ENCODE measurements at places on chromosomes 13 and 19.
A peak's percentile ranks its signal among the peaks of the same experiment; 100 is the strongest.

DNA sequence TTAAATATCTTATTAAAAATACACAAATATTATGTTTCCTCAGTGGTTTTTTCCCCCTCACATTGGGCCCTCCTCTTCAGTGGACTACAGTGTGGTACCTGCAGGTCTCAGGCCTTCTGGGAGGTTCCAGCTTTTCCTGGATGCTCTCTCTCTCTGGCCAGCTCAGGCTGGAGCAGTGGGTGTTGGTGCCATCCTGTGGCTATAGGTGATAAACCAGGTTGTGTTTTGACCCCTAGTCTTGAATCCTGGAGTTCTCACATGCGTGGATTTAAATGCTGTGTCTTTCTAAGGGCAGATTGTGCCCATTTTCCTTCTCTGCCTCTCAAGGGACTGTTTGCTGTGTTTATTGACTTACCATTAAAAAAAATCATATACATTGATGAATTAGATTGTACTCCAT is 41.2 kb upstream of the ZNF527 start:
- no peak for DNase-seq

GRCh38 chr13:113542751-113543424 is 41.7 kb upstream of the TFDP1 start:
- DNase-seq: no peak

GRCh38 chr19:5026706-5027273 is 57.9 kb downstream of the KDM4B start:
- no peak for DNase-seq

- DNase-seq: no peak
Observed at GRCh38 chr19:1510442-1510806, 2.4 kb downstream of the ADAMTSL5 start.

GRCh38 chr13:104422668-104423067 is 1356.5 kb upstream of the SLC10A2 start:
- no peak for DNase-seq

- no peak for DNase-seq
Observed at GRCh38 chr19:11577451-11578257, at the start of gene ACP5. Gene ACP5, minus strand, starts transcription at chr19:11577645. Its CDS starts 328 bp downstream, at chr19:11577317.

DNA sequence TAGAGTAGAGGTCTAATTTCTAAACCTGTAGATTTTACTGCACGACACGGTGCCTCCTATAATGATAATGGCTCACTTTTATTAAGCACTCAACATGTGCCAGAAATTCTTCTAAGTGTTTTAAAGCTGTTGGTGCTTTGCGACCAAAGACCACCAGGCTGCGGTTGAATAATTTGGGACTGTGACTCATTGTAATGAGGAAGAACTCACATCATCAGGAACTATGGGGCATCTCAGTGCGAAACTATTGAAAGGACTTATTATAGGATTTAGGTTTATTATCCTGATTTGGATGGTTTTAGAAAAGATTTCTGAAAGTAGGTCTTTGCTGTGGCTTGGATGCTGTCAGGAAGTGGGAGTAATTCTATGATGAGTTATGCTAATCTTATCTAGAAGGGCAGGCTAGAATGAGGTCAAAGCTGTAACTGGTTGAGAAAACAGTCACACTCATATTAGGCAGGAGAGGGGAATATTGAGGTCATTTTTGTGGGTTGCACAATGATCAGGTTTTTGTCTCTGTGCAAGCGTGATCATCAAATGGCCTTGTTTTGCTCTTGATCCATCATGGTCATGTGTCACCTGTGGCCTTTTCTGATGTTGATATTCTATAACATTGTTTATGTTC is 266.8 kb downstream of the PCDH20 start:
- no peak for DNase-seq

DNA sequence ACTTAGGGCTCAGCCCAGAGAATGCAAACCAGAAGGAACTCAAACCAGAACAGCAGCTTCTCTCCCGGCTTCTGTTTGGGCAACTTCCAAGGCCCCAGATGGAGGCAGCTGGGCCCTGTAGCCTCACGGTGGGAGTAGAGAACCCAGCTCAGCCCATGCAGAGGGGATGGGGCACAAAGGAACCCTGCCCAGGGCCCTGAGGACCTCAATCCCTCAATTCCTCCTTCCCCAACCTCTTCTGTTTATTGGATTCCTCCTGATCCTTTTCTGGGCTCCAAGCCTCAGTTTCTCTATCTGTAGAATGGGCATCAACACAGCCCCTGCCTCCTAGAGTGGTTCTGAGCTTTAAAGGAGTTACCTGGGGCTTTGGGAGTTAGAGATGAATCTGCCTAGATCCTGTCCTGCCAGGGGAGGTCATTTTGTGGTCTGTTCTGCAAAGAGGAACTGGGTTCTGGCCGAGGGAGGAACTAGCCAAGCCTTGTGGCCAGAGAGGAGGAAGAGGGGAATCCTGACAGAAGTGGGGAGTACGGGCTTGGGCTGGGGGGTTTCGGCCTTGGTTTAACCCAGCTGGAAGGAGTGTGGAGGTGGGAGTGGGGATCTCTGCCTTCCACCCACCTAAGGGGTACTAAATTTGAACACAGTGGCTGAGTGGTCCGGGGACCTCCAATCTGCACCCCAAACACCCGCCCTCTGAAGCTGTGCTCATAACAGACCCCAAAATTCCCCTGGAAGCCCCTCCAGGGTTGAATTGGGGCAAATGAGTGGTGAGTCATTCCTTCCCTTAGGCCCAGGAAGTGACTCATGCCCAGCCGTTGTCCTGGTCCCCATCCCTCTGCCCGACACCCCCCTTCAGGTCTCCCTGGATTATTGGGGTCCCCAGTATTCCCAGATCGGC is 2.7 kb downstream of the ADGRE5 start:
- peak; percentile 50 for DNase-seq

DNA sequence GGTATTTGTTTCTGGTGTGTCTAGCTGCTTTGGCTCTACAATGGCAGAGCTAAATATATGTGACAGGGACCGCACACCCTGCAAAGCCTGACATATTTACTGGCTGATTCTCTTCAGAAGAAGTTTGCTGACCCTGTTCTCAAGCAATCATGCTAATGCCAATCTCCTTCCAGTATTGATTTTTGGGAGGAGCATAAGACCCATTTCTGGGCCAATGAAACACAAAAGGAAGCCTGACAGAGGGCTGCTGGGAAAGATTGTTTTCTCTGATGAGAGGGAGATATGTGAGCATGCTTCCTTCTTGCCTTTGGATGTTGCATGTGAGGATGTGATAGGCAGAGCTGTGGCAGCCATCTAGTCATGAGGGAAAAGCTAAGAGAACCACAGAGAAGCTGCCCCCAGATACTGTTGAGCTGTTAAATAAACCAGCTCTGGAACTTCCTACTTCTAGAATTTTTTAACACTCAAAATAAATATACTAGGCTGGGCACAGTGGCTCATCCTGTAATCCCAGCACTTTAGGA is 31.4 kb upstream of the TPTE2 start:
- DNase-seq: no peak

- DNase-seq: no peak
Observed at GRCh38 chr19:38441657-38442348, 8.3 kb downstream of the RYR1 start.

All from stimulated activated CD4-positive, alpha-beta T cell treated with anti-CD3 and anti-CD28 coated beads, Interleukin-1b, Interleukin-23, amount 100 ng/mL, for 48 hours (primary cell).